Hair follicular keratinocyte (primary cell): ENCODE measurements at places on chromosomes 13 and 19. TPM values are rescaled to one million over a fixed set of nuclear protein-coding genes. Genes with fewer than 3 reads are reported as not detected.

CRLF1 gene
- 0.31 and 1.1 TPM in 2 replicates for total RNA-seq

SLITRK1 gene
- not detected in 2 replicates for total RNA-seq

FCAR gene
- not detected in 2 replicates for total RNA-seq

ATXN8OS gene
- not detected in 2 replicates for total RNA-seq

PLVAP gene
- not detected in 2 replicates for total RNA-seq

FFAR2 gene
- not detected in 2 replicates for total RNA-seq

TBXA2R gene
- total RNA-seq: 0.23 TPM in 2 replicates

MATK gene
- total RNA-seq: not detected in 2 replicates

PDX1 gene
- total RNA-seq: not detected in 2 replicates

ZNF808 gene
- total RNA-seq: 5.8 and 6.3 TPM in 2 replicates

IRGC gene
- not detected in 2 replicates for total RNA-seq
